ENCODE measurements at places on chromosomes 1 and 21.

DNA sequence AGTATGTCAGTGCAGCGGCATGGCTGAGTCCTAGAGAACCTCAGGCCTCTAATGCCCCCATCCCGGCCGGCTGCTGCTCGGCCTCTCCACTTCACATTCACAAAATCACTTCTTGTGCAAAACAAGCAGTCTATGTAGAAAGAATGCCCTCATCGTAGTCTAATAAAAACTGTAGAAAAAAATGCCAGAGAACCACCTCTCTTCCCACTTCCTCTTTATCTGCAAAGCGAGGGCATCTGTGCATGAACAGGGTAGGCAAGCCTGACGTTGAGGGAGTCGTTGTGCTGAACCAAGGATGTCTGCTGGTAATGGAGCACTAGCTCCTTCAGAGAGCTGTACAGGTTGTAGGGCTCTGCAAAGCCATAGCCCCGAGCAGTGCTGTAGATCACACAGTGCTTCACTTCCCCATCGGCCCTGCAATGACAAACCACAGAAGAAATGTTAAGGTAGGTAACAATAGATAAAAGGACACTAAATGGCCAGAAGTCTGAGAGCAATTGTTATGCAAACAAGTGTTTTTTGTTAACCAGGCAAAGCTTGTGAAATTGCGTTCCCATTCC is 88.9 kb downstream of the PIK3R3 start:
- no peak for DNase-seq

DNA sequence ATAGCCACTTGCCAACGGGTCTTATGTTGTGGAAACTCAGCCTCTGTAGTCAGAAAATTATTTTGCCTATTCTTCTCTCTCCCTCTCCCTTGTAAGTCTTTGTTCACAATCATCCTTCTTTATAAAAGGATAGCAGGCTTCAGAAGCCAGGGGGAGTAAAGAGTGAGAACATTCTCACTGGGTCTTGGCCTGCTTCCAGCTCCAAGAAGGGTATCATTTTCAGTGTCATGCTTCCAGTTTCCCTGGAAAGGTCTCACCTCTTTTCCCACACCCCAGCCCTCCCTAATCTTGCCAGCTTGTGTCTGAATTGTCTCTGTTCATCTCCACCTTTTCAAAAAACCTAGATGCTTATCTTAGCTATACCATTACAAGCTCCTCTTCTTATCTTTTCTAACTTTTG is 346.2 kb upstream of the LRRC7 start:
- no peak for DNase-seq

DNA sequence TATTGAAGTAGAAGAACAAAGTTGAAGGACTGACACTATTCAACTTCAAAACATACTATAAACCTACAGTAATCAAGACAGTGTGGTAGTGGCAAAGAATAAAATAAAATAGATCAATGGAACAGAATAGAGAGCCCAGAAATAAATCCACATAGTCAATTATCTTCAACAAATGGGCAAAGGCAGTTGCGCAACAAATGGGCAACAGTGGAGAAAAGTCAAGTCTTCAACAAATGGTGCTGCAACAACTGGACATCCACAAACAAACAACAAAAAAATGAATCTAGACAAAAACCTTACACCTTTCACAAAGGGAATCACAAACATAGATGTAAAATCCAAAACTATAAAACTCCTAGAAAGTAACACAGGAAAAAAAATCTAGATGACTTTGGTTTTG is 38.4 kb downstream of the MIXL1 start:
- no peak for DNase-seq

DNA sequence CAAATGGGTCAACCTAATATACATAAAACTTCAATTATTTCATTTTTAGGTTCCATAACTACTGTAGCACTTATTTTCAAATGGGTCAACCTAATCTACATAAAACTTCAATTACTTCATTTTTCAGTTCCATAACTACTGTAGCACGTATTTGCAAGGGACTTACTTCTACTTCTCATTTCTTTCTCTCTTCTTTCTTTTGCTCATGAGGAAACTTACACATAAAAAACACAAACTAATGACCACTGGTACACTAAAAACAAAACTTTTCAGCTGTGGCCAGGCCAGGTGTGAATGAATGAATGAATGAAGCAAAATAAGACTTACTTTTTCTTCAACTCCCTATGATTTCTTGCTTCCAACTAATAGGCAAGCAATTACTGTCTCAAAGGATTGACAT is 11.7 kb downstream of the SYDE2 start:
- DNase-seq = no peak

- no peak for DNase-seq
Measured at GRCh38 chr1:203342192-203342940, 8.6 kb downstream of the FMOD start.

GRCh38 chr1:41044187-41044586 is 22.7 kb upstream of the SLFNL1 start:
- no peak for DNase-seq

GRCh38 chr1:111164151-111164550 is 24.1 kb downstream of the CEPT1 start:
- DNase-seq = no peak

GRCh38 chr1:108601708-108602410 is 42.0 kb downstream of the EEIG2 start:
- DNase-seq = no peak

- no peak for DNase-seq
Measured at GRCh38 chr1:4700801-4701200, 46.4 kb downstream of the AJAP1 start.

- no peak for DNase-seq
Measured at GRCh38 chr1:17184822-17185484, 20.0 kb upstream of the PADI1 start.

DNA sequence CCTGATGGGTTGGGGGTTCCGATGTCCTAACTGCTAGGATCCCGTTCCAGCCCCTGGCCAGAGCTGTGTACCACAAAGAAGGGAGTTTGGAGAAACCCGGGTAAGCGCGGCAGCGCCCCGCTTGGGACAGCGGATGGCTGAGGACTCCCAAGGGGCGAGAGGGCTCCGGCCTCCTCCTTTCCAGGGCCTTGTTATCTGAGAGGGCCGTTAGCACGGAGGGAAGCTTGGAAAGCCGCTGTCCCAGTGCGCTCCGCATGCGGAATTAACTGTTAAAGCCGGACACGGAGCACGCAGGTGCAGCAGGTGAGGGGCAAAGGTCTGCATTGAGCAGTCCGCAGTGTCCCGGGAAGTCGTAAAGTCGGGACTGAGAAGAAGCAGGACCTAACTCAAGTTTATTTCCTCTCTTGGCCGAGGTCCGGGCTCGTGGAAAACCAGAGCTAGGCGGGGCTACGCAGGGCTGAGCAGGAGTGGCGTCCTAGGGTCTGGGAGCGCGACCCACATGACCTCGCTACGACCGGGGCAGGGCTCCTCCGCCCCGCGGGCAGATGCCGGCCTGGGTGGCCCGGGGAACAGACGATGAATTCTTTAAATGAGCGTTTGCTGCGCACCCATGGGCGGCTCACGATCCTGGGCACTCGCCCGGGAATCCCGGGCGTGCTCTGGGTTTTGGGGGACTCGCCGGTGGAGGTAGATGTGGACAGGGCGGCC is 4.5 kb downstream of the LHX4 start:
- no peak for DNase-seq

GRCh38 chr1:48223366-48224240 is 1.1 kb downstream of the SLC5A9 start:
- no peak for DNase-seq

DNA sequence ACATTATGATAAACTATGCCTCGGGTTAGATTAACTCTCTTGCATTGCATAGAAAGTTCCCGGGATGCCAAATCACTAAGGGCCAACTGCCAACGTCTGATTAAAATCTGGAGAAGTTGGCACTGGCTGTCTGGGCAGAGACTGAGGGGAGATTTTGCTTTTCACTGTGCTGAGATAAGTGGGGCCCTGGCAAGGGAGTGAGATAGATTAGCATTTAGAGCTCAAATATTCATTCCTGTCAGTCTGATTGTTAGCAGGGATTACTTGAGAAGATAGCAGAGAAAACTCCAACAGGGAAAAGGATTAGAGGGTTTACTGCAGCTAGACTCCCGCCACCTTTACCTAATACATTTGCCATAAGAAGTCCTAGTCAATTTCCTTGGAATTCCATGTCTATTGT is 714.1 kb upstream of the CHRM3 start:
- no peak for DNase-seq

- DNase-seq = no peak
Measured at GRCh38 chr1:27430903-27431600, 38.6 kb downstream of the GPR3 start.

DNA sequence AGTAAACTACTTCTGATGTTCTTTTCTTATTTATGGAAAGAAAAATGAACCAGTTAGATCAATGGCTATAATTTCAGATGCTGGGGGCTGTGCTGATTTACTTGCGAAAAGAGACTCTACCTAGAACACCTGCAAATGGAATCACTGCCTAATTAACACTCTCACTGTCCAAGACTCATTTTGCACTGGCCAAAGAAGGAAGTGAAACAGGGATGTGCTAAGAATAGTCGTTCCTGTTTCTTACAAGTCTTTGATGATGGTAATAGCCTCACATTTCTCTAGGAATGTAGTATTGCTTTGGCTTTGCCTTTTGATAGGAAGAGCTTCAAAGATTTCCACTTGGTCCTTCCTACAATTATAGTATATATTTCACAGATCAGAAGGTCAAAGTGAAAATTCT is 12.7 kb upstream of the TSNAX start:
- no peak for DNase-seq

DNA sequence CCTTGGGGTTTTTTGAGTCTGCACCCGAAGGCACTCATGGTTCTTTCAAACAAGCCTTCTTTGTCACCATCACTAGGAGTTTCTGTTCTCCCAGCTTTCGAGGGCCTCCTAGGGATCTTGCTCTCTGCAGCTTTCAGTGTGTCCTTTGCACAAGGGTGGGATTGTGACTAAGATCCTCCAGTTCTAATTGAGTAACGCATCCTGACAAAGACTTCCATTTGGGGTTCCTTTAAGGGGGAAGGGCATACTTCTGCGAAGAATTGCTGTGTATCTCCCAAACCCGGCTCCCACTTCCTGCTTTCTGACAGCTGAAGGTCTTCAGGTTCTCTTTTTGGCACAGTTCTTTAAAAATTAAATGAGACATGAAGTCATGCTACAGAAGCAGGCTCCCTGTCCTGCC is 139.4 kb downstream of the EDEM3 start:
- DNase-seq = no peak

DNA sequence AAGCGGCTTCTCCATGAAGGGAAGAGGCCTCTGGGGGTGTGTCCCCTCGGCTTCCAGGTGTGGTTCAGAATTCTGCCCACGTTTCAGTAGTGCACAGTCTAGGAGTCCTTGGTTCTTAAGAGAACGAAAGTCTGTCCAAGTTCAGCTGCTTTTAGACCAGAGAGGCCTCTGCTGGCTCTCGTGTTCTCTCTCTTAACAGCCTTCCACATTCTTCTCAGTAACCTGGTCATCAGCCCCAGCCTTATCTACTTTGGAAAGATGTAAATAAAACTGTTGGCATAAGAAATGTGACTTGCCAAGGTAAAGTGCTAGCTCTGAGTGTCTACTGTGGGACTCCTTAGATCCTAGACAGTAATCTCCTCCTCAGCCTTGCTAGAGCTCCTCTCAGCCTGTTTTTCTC is 15.3 kb upstream of the STUM start:
- no peak for DNase-seq

DNA sequence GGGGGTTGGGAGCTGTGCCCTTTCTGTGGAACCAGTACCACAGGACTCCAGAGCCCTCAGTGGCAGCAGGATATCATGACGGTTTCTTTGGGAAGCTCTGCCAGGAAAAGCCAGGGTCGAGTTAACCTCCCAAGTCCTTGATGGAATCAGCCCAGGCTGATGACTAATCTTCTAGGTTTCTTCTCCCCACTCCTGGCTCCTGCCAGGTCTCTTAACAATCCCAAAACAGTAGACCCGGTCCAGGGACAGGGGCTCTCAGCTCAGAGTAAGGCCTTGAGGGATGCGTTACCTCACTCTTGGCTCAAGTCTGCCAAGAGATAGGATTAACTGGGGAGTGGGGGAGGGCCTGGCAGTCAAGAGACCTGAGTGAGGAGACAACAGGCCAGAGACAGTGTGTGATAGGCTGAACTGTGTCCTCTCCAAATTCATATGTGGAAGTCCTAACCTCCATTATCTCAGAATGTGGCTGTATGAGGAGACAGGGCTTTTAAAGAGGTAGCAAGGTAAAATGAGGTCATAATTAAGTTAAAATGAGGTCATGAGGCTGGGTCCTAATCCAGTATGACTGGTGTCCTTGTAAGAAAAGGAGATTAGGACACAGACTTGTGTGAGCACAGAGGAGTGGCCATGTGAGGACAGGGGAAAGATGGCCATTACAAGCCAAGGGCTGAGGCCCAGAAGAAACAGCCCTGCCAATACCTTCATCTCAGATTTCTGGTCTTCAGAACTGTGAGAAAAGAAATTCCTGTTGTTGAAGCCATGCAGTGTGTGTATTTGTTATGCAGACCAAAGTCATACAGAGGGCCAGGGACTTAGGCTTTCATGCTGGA is 95.0 kb downstream of the BEND5 start:
- no peak for DNase-seq

- no peak for DNase-seq
Measured at GRCh38 chr1:206082831-206083695, 30.1 kb downstream of the RHEX start.

- DNase-seq = no peak
Measured at GRCh38 chr1:159436469-159436868, 3.1 kb upstream of the OR10J1 start.

DNA sequence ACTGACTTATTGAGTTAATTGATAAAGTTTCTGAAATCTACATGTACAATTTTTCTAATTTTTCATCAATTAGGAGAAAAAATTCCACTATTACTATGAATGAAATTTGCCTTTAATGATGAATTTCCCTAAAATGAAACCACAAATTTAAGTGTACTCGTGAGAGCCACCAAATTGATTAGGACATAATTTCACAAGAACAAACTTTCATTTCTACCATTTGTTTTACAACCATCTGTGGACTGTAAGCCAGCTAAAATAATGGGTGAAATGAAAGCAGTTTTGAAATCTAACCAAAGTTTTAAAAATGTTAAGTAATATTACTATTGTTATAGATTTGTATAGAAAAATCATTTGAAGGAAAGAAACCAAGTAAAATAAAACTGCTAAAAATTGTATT is 41.8 kb downstream of the AGL start:
- no peak for DNase-seq

- DNase-seq = no peak
Measured at GRCh38 chr1:187876775-187877174, 1048.0 kb downstream of the PLA2G4A start.

Measured in stimulated activated CD4-positive, alpha-beta T cell treated with anti-CD3 and anti-CD28 coated beads, Interleukin-1b, Interleukin-23, amount 100 ng/mL, for 24 hours (primary cell).